ENCODE measurements at places on chromosomes 7 and 10.
A peak's percentile ranks its signal among the peaks of the same experiment; 100 is the strongest.

DNA sequence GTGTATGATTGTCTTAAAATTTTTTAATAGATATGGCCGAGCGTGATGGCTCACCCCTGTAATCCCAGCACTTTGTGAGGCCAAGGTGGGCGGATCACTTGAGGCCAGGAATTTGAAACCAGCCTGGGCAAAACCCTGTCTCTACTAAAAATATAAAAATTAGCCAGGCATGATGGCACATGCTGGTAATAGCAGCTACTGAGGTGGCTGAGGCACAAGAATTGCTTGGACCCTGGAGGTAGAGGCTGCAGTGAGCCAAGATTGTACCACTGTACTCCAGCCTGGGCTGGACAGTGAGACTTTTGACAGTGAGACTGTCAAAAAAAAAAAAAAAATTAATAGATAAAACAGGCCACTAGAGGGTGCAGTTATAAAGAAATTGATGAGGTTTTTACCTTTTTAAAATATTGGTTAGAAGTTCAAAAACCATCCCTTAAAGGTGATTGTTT lies 20.5 kb downstream of the NOM1 start:
- DNase-seq, result peak; percentile 43

DNA sequence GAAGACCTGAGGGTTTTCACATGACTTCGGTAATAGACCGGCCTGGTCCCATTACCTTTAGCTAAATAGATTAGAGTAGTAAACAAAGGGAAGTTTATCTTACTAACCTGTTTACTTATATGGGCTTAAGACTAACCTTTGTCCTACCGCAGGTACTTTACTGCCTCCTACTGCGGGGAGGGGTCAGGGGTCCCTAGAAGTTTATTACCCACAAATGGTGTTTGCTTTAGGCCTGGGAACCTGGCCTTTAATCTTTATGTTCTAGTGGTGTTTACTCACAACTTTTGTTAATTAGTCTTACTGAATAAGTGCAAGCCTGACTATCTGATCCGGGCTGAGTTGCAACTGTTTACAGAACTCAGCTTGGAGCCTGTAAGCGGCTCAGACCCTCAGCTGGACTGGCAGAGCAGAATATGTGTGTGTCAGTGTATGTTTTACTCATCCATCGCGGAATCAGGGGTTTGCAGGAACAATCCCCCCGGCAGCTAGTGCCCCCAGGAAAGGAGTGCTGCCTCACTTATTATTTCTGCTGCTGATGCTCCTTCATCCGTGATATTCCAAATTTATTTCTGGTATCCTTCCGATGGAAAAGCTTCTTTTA lies 578.9 kb upstream of the SEMA3D start:
- DNase-seq, result no peak

DNA sequence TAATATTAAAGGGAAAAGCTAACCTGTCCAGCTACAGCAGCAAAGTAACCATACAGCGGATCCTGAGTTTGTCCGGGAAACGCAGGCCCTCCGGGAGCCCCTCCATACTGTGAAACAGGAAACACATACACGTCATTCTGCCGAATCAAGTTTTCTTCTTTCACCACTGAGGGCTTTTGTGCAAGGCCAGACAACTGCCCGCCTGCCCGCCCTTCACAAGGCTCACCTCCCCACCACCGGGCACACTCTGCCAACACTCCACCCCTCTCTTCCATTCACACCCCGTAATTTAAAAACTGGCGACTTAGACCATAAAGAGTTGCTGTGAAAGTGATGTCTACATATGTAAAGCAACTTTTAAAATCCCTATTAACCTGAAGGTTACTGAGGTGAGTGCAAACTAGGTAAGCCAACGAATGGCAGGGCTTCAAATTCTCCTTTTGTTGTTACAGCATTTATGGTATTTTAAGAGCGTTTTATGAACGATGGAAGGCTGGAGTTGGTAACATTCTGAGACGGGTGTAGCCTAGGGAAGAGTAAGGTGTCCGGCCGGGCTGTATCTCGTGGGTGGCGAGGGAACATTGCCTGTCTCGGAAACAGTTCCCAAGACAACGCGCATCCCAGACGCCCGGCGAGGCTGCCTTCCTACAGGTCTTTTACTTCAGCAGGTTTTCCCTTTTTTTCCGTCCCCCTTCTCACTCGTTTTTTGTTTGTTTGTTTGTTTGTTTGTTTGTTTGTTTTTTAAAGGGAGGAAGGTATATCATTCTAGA lies 817 bp downstream of the SRI start:
- peak; percentile 67 for DNase-seq

- DNase-seq, result no peak
Measured at GRCh38 chr10:124472071-124472470, 10.4 kb downstream of the LHPP start.

DNA sequence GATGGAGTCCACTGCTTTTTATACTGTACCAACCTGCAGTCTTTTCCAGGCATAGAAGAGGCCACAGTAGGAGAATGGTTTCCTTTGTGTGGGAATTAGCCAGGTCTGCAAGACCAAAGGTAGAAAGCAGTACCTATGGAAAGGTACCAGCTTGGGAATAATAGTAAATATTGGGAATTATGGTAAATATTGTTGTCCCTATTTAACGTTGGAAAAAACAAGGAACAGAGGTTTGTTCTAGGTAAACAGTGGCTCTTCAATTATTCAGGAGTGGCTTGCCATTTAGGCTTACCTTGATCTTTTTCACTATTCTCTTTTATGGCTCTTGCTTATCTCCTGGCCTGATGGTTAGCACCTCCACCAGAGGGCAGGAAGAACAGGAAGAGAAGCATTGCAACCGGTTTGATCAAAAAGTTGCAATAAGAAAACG lies 43.9 kb upstream of the GSAP start:
- DNase-seq, result no peak

- peak; percentile 15 for DNase-seq
Measured at GRCh38 chr7:29946428-29947186, 43.0 kb downstream of the SCRN1 start.

- DNase-seq, result peak; percentile 53
Measured at GRCh38 chr7:150962553-150963399, 15.3 kb downstream of the KCNH2 start.

- DNase-seq, result no peak
Measured at GRCh38 chr7:121103086-121103485, 114.6 kb downstream of the CPED1 start.

DNA sequence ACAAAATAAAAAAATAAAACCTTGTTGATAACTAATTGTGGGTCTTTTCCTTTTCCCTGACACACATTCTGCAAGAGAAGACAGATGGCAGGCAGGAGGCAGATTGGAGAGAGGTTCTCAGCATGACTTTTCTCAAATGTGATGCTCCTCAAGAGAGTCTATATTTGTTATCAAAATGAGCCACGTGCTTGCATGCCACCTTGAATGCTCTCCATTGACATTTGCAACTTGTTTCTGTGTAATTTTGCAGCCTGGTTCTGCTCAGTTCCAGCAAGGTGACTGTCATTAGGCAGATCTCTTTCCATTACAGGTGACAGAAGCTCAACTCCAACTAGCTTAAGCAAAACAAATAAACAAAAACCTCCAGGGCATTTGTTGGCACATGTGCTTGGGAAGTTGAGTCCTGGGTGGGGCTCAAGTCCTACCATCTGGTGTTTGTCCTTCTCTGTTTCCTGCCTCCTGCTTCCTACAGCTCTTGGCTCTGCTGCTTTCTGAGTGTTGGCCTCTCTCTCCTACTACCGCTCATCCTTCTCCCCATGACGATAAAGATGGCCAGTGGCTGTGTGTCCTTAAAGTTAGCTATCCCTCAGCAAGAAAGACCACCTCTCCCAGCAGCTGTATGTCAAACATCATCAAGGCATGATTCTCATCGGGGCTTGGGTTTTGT lies 56.7 kb downstream of the GRK5 start:
- no peak for DNase-seq

DNA sequence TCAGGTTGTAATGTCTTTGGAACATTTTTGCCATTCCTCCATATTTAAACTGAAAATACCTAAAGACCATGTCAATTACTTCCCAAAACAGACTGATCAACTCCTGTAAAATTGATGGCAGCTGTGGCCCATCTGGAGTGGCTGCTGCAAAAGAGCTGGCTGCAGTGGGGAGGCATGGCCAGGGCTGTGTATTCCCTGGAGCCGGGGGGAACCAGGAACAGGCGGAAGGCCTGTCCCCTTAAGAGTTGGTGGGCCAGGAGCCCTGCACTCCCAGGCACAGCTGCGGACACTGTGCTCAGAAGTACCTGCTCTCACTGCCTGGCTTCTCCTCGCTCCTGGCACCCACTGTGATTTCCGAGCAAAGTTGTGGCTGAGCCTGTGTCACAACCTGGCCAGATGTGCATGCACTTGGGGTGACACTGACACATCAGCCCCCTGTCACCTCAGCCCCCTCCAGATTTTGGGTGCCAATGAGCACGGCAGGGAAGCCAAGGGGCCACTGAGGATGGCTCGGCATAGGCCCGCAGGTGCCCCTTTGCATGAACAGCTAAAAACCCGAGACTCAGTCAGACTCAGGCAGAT lies 116.1 kb downstream of the DGKB start:
- no peak for DNase-seq

- DNase-seq, result no peak
Measured at GRCh38 chr7:92874567-92874966, 38.2 kb upstream of the CDK6 start.

- DNase-seq, result no peak
Measured at GRCh38 chr7:129412501-129412900, 21.7 kb upstream of the STRIP2 start.

DNA sequence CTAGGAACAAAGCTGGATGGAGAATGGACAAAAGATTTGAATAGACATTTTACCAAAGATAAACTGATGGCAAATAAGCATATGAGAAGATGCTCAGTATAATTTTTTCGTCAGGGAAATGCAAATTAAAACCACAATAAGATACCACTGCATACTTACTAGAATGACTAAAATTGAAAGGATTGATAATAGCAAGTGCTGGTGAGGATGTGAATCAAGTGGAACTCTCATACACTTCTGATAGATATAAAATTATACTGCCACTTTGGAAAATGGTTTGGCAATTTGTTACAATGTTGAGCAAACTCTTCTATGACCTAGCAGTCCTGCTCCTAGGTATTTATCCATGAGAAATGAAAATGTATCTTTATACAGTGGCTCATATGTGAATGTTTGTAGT lies 83.3 kb downstream of the EXOC6 start:
- DNase-seq, result no peak

DNA sequence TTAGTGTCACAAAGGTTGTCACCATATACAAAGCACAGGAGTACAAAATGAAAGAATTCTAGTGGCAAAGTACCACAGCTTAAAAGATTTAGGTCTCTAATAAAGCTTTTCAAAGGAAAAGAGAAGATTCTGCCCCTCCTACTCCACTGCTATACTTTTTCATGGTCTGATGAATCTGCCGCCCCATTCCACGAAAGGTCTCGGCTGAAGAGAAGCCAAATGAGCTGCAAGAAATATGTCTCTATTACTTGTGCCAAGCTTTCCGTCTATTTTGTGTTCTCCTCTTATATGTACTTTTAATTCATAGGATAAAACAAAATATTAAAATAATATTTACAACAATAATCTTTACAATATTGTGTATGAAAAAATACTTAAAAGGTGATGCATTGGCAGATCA lies 222.6 kb downstream of the ANK3 start:
- no peak for DNase-seq

DNA sequence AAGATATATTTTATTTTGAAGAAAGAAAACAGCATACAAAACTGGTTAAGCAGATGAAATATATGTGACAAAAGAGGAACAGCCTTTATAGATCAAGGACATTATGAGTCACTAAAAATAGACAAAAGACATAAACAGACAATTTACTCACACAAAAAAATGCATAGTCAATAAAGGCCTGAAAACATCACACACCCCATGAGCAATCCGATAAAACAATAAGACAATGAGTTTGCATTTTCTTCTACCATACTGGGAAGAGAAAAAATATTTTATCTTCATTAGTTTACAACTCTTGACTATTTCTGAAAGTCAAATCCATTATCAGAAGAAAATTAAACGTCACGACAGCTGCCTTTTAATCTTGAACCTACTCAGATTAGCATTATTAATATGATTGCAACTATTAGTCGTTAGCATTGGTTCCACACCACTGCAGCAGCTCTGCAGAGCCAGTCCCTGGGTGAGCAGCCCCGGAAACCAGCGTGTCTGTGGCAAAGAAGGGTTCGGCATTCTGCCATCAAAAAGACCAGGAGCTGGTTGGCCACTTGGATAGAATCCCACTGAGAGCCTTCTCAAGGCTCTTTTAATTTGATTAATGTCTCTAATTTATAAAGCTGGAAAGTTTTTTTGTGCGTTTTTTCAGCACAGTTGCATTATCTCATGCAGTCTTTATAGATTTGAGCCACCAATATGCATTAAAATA lies 305.4 kb upstream of the SHH start:
- DNase-seq, result no peak

- no peak for DNase-seq
Measured at GRCh38 chr10:34978080-34978479, 112.1 kb downstream of the CUL2 start.

- no peak for DNase-seq
Measured at GRCh38 chr7:35797311-35797710, 3.5 kb upstream of the SEPTIN7 start.

DNA sequence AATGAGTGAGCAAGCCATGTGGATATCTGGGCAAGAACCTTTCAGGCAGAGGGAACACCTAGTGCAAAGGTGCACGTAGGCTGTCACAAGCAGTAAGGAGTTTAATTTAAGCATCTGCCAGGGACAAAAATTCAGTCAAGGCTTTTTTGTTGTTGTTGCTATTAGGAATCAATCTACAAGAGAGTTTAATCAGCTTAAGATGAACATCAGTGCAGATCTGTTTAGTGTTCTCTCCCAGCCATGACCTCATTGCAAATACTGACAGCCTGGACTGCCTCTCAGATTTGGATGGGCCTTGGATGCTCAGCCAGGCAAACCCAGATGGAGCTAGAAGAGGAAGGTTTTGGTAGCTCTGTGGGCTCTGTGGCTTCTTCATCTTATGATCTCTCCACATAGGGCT lies 3.3 kb upstream of the GLCCI1 start:
- no peak for DNase-seq

DNA sequence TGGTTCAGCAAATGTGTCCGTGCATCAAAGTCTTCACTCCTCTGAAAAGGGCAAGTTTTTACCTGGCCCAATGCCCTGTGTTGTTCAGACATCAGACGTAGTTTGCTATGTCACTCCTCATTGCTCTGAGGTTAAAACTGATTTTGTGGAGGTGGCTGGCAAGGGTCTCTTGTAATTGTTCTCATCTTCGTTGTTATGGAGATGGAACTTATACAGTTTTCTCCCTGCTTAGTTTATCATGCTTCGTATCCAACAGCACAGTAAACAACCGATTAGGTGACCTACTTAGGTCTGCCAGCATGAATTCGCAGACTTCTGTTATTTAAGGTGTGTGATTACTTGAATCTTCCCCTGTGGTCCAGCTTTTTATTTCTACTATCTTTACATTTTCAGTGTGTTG lies 274.1 kb upstream of the SMIM30 start:
- no peak for DNase-seq

Data from inflammatory macrophage treated with lipopolysaccharide for 1 hour (primary cell).